Foreskin keratinocyte (primary cell): ENCODE measurements at places on chromosomes 13 and 19. TPM values are rescaled to one million over a fixed set of nuclear protein-coding genes. Genes with fewer than 3 reads are reported as not detected.

RAB3A gene
- polyA plus RNA-seq = 0.84 and 1.5 TPM in 2 replicates

THSD1 gene
- polyA plus RNA-seq = 5.1 and 5.7 TPM in 2 replicates

DNA sequence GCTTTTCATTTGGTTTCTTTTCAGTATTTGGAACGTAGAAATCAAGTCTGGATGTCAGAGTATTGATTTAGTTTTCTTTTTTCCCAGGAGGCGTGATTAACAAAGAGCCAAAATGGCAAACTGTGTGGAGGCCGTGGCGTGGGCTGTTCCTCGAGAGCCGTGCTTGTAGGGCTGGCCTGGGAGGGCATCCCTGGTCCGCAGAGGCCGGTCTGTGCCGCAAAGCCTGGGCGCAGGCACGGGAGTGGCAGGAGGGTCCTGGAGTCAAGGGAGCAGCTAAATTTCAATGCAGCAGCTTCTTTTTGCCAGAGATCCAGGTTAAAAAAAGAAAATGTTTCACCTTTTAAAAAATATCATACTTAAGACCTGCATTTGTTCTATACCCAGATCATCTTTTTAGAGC is 13.1 kb upstream of the MCF2L start:
- no peak for DNase-seq

DNA sequence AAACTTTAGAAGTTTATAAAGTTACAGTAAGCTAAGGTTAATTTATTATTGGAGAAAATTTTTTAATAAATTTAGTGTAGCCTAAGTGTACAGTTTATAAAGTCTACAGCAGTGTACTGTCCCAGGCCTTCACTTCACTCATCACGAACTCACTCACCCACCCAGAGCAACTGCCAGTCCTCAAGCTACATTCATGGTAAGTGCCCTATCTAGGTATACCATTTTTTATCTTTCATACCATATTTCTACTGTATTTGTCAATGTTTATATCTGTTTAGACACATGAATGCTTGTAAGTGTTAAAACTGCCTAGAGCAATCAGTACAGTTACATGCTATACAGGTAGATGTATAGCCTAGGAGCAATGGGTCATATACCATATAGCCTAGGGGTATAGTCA is 12.5 kb downstream of the INTS6 start:
- no peak for DNase-seq

DNA sequence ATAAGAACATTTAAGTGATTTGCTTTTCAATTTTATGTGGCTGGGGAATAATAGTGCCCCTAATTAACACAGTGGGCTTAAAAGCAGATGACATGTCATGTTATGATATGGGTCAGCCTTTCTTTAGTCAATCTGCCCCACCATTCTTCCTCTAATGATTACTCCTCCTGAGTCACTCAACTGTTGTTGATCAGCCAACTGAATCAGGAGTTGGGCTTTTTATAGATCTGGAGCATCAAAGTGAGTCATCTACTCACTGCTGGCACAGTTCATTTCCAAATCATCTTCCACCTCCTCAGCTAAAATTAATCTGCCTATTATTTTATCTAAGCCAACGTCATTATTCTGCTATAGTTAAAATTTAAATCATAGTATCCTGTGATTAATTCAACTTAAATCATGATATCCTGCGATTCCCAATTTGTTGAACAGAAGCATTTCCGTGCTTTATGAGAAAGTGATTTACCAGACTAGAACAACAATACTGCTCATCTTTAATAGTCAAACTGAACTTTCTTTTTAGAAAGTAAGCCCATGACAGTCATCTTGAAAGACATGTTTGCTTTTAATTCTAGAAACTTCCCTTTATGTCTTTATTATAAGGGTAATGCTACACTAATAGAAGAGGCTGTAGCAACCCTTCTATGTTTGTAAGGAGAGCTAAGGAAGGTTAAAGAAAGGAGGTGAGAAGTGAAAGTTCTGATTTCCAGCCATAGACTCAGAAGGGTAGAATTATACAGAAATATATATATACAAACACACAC is 551.4 kb downstream of the TBC1D4 start:
- peak; percentile 65 for DNase-seq

DNA sequence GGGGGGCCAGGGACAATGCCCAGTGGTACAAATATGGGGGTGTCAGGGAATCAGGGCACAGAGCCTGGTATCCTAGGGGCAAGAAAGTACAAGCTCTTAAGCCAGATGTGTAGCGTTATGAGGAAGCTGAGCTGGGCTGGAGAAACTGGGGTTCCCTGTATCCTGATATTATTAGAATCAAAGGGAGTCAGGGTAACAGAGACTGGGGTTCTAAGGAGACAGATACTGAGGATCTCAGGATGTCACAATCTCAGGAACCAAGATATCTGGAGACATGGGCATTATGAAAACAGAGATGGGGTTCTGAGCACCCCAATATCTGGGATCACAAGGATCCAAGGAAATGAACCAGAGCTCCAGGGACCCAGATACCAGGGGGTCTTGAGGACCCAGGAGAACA is 784 bp downstream of the BCL3 start:
- DNase-seq = no peak

GRCh38 chr13:110337247-110337646 is 30.2 kb downstream of the COL4A2 start:
- DNase-seq = no peak

DNA sequence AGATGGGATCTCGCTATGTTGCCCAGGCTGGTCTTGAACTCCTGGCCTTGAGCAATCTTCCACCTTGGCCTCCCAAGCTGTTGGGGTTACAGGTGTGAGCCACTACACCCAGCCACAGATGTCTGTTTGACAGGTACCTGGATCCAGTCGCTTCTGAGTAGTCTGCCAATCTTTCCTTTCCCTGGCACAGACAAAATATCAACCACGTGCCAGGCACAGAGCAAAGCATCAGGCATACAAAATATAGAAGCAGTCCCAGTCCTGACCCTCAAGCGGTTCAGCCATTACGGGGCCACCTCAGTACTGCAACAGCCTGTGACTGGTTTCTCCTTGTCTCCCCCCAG is 3.8 kb downstream of the ELAVL1 start:
- no peak for DNase-seq

GRCh38 chr13:110443622-110444225 is 117.8 kb downstream of the RAB20 start:
- no peak for DNase-seq

GRCh38 chr19:17626456-17627015 is 61.6 kb downstream of the UNC13A start:
- no peak for DNase-seq

DNA sequence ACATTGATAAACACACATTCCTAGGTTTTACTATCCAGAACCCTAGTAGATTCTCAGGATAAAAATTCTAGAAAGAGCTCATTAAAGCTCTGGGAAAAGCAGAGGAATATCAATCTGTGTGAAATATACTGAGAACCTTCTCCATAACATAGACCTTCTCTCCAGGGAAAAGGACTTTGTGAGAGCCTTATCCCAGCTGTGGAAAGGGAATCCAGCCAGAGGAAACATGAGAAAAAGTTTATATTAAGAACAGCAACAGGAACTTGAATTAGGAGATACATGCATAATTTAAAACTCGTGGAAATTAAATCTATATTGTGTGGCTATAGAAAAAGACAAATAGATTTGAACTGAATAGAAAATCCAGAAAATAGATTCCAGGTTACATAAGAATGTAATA is 1639.9 kb downstream of the EFNB2 start:
- no peak for DNase-seq

CEACAM20 gene
- not detected in 2 replicates for polyA plus RNA-seq

ZNF99 gene
- not detected in 2 replicates for polyA plus RNA-seq

- DNase-seq = no peak
Measured at GRCh38 chr19:32357720-32358119, 12.3 kb downstream of the ZNF507 start.

DPY19L3 gene
- polyA plus RNA-seq = 1.7 and 1.8 TPM in 2 replicates

ODAD3 gene
- 0.31 and 0.42 TPM in 2 replicates for polyA plus RNA-seq

DNA sequence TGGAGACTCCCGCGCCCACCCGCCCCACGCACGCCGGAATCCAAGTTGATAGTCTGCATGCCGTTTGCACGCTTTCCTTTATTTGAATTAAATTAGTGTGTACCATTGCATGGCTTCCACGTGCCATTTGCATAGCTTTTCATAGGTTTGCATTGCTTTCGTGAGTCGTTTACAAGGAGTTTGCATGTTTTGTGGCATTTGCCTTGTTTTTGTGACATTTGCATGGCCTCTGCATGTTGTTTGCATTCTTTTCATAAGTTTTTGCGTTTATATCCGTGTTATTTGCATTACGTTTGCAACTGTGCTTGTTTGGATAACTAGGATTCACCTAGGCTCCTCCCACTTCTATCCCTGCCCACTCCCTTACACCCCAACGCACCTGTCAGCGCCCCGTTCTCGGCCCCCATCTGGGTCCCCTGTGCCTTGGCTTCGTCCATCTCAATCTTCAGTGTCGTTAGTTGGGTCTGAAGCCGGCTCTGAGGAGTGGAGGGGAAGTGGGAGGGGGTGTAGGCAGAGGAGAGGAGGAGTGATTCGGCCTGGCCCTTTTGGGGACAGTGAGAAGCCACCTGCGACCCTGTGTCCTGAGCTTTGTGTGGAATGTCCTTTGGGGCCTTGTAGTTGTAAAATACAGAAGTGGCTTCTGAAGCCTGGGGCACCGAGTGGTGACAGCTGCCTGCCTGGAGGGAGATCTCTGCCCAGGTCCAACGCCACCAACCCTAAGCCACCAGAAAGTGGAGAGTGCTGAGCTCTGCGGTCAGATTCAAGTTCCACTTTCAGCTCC is 2.4 kb downstream of the CCDC194 start:
- no peak for DNase-seq

GRCh38 chr13:111927181-111927540 is 139.8 kb upstream of the SOX1 start:
- DNase-seq = no peak

GRCh38 chr19:31943191-31943661 is 402.2 kb upstream of the ZNF507 start:
- DNase-seq = no peak

RASL11A gene
- 1.6 and 3.0 TPM in 2 replicates for polyA plus RNA-seq

ARHGEF7 gene
- 8.9 and 9.6 TPM in 2 replicates for polyA plus RNA-seq

DNA sequence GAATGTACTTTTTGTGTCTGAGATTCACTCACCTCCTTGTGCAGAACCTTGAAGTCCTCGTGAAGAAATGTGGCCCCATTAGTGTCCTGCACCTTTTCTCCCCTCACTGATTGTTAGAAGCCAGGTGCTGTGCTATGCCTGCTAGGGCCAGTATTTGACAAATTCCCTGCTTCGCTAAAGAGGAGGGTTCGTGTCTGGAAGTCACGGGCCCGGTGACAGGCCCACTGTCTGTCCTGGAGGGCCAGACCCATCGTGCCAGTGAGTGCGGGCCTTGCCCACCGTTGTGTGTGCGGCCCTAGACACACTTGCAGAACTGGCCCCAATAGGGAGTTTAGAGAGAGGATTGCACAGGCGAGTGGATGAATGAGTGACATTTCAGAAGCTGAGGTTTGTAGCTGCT is 36.8 kb upstream of the GAS6 start:
- DNase-seq = no peak

ZNF229 gene
- polyA plus RNA-seq = 1.5 and 1.8 TPM in 2 replicates

DNA sequence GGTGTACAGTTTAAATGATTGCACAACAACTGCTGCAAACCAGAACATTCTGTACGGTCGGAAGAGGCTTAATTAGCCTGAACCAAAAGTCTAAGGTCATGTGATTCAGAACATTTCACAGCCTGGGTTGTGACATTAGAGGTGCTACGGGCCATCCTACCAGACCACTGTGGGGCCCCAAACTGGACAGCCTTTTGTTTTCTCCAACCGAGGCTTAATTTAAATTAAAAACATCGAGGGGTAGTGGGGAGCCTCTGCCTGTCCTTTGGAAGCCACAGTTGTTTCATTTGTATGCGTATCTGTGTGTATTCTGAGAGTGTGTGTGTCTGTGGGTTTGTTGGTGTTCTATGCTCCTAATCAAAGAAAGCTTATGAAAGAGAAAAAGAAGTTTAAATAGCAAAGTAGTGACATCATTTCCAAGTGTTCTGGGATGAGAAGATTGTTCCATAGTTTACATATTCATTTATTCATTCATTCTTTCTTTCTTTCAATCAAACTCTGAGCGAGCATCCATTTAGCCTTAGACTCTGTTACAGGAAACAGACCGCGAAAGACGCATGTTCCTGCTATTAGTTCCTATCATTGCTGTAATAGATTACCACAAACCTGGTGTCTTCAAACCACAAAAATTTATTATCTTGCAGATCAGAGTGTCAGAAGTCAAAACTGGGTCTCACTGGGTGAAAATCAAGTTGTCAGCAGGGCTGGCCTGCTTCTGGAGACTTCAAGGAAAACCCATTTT is 444.8 kb downstream of the FOXO1 start:
- DNase-seq = no peak

CLEC17A gene
- polyA plus RNA-seq = not detected in 2 replicates

GRCh38 chr13:21668732-21669275 is 2.1 kb upstream of the FGF9 start:
- no peak for DNase-seq

- DNase-seq = no peak
Measured at GRCh38 chr13:94546061-94546839, 49.7 kb downstream of the TGDS start.

DNA sequence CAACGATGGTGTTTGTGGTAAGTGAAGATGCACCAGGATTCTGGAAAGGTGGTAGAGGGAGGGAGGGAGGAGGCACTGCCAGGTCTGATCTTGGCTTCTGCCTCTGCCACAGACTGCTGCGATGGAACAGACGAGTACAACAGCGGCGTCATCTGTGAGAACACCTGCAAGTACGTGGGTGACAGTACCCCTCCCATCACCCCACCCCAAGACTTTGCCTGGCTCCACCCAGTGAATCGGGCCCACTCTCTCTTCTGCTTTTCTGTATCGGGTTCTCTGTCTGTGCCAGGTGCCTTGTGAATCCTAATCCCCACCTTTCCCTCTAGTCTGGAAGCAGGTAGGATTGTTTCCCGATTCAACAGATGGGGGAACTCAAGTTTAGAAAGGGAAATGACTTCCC is 2.5 kb downstream of the PRKCSH start:
- DNase-seq = no peak

STARD13 gene
- polyA plus RNA-seq = 2.3 and 3.5 TPM in 2 replicates

- no peak for DNase-seq
Measured at GRCh38 chr19:38149661-38150061, 74.4 kb downstream of the DPF1 start.

GRCh38 chr13:106523576-106523975 is 11.9 kb downstream of the EFNB2 start:
- no peak for DNase-seq

- no peak for DNase-seq
Measured at GRCh38 chr19:34779652-34780051, 6.6 kb upstream of the ZNF599 start.

ZNF526 gene
- polyA plus RNA-seq = 7.2 and 7.5 TPM in 2 replicates

DNA sequence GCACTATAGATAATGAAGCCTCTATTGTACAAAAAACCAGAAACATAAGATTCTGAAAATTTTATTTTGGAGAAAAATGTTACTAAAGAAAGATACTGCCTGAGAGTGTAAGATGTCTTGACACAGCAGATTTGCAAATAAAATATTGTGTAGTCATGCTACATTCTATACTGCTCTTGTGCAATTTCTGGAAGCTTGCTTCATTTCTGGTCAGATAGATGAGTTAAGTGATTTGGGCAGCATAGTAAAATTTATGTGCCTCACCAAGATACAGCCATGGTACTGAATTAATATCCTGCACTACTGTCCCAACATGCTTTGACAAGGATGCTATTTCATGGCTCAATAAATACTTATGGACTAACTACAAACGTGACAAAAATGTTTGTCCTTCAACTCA is 55.1 kb upstream of the STARD13 start:
- DNase-seq = no peak

GRCh38 chr13:114143806-114144605 is 11.6 kb upstream of the RASA3 start:
- no peak for DNase-seq

- no peak for DNase-seq
Measured at GRCh38 chr19:50060107-50060506, 34.3 kb downstream of the ZNF473 start.

- DNase-seq = no peak
Measured at GRCh38 chr13:83877651-83878355, 4.5 kb downstream of the SLITRK1 start.

FCAR gene
- polyA plus RNA-seq = not detected in 2 replicates
